ENCODE measurements at places on chromosomes 11 and 22. TPM values are rescaled to one million over a fixed set of nuclear protein-coding genes. Genes with fewer than 3 reads are reported as not detected.

Gene LRRC75B
- total RNA-seq = 7.8 TPM

Gene SLC22A12
- total RNA-seq = not detected

Gene SCUBE1
- 0.10 TPM for total RNA-seq

Gene SYCE3
- total RNA-seq = not detected

Gene CEND1
- total RNA-seq = 0.60 TPM

Gene CASP5
- not detected for total RNA-seq

Gene APOL3
- total RNA-seq = 10.4 TPM

Gene HTATIP2
- total RNA-seq = 86.8 TPM

Gene TESMIN
- 5.0 TPM for total RNA-seq

Gene LRRN4CL
- total RNA-seq = 0.17 TPM

Gene MLC1
- not detected for total RNA-seq

Measured in renal cortical epithelial cell (primary cell).